ENCODE measurements at places on chromosomes 4 and X.

- DNase-seq: no peak
Measured at GRCh38 chrX:123884809-123885408, 25.1 kb downstream of the XIAP start.

- no peak for DNase-seq
Measured at GRCh38 chr4:148239494-148239985, 202.7 kb downstream of the NR3C2 start.

DNA sequence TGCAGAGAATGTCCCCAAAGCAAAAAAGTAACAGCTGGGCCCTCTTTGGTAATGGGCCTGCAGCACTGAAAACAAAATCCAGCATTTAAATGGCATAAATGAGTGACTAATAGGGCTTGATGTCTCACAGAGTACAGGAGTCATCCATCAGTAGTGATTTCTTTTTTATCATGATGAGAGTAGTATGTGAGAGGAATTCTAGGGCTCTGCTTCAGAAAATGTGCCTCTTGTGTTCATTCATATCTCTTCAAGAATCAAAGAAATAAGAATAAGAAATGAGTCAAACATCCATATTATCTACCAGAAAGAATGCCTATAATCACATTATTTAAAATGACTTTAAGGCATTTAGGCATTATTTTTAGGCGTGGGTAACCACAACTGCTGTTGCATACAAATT is 792.9 kb upstream of the HTR2C start:
- no peak for DNase-seq

- DNase-seq: no peak
Measured at GRCh38 chr4:17546678-17547077, 30.3 kb upstream of the LAP3 start.

- DNase-seq: no peak
Measured at GRCh38 chr4:183352546-183352945, 30.3 kb upstream of the CLDN24 start.

GRCh38 chr4:7101692-7102515 is 34.0 kb upstream of the GRPEL1 start:
- peak; percentile 14 for DNase-seq
